Vagina (tissue), 2 donors: ENCODE measurements at places on chromosomes 4 and X.

DNA sequence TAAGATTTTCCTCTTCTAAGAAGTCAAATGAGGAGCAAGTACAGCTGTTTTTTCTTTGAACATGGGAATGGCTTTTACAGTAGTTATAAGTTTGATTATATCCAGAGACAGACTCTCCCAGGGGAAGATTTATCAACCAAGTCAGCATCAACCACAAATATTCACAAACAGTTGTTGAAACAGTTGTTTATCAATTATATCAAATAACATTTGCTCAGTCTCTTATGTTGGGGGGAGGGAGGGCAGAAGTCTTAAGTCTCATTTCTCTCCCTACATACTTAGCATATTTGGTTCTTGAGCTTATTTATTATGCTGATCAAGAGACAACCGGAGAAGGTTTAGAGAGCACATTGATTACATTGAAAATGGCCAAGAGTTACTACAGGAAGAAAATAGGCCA, 110.1 kb downstream of the FBXO8 start:
- no peaks in the 10 kb centered on the region for H3K27me3 ChIP-seq
- H3K27ac ChIP-seq, result no peak overlapping the region
- no peak overlapping the region for H3K4me3 ChIP-seq
- DNase-seq, result no peak
- no peaks in the 10 kb centered on the region for H3K4me1 ChIP-seq
- H3K36me3 ChIP-seq, result no peaks in the 10 kb centered on the region

GRCh38 chrX:8274170-8274569, 103.1 kb upstream of the VCX2 start:
- no peaks in the 10 kb centered on the region for H3K4me1 ChIP-seq
- no peak overlapping the region for H3K27ac ChIP-seq
- no peaks in the 10 kb centered on the region for H3K27me3 ChIP-seq
- H3K4me3 ChIP-seq, result no peak overlapping the region
- DNase-seq, result no peak

DNA sequence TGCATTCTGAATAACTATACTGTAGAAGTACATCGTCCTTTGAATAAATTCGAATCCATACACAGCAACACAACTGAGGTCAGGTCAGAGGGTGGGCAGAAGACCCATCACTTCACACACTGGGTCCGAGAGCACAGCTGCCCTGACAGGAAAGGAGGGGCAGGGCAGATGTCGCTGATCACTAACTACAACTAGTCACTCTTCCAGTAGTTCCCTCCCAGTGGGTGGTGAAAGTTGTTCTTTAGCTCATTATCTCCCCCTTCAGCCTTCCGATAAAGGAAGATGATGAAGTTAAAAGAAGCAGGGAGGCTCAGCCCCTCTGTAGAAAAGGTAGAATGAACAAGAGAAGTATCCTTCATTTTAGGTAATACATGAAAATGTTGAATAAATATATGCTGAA, 278.9 kb downstream of the INPP4B start:
- H3K27ac ChIP-seq, result no peak overlapping the region
- no peak for DNase-seq
- no peaks in the 10 kb centered on the region for H3K36me3 ChIP-seq
- no peak overlapping the region for H3K4me3 ChIP-seq

GRCh38 chr4:113481820-113482219, 279.7 kb downstream of the CAMK2D start:
- no peaks in the 10 kb centered on the region for H3K4me1 ChIP-seq
- no peaks in the 10 kb centered on the region for H3K36me3 ChIP-seq
- no peak overlapping the region for H3K27ac ChIP-seq
- no peak for DNase-seq
- H3K27me3 ChIP-seq, result no peaks in the 10 kb centered on the region
- no peak overlapping the region for H3K4me3 ChIP-seq

GRCh38 chr4:40808926-40809457, 59.2 kb downstream of the NSUN7 start:
- no peak for DNase-seq
- H3K27me3 ChIP-seq, result no peaks in the 10 kb centered on the region
- no peak overlapping the region for H3K4me3 ChIP-seq
- peaks cover 4% of the 10 kb centered on the region for H3K36me3 ChIP-seq
- H3K27ac ChIP-seq, result no peak overlapping the region
- no peaks in the 10 kb centered on the region for H3K4me1 ChIP-seq

GRCh38 chr4:73446336-73446938, 10.4 kb downstream of the AFP start:
- DNase-seq, result no peak
- H3K4me1 ChIP-seq, result no peaks in the 10 kb centered on the region
- no peaks in the 10 kb centered on the region for H3K27me3 ChIP-seq

DNA sequence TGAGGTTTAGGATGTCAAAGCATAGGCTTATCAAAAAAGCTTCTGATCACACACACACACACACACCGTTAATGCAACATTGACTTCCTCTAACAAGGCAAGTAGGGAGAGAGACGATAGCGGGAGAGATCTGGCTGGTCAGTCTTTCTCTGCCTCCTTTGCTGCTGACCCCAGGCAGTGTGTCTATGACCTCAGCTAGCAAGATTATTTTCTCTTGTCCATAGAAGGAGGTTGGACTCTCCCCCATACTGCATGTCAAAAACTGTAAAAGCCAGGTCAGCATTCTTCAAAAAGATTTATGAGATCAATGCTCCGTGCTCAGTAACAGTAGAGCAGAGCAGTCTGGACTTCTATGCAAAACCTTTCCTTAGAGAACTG, 63.5 kb upstream of the PGM2 start:
- H3K27me3 ChIP-seq, result no peaks in the 10 kb centered on the region
- no peak overlapping the region for H3K27ac ChIP-seq
- no peak overlapping the region for H3K4me3 ChIP-seq
- DNase-seq, result no peak

DNA sequence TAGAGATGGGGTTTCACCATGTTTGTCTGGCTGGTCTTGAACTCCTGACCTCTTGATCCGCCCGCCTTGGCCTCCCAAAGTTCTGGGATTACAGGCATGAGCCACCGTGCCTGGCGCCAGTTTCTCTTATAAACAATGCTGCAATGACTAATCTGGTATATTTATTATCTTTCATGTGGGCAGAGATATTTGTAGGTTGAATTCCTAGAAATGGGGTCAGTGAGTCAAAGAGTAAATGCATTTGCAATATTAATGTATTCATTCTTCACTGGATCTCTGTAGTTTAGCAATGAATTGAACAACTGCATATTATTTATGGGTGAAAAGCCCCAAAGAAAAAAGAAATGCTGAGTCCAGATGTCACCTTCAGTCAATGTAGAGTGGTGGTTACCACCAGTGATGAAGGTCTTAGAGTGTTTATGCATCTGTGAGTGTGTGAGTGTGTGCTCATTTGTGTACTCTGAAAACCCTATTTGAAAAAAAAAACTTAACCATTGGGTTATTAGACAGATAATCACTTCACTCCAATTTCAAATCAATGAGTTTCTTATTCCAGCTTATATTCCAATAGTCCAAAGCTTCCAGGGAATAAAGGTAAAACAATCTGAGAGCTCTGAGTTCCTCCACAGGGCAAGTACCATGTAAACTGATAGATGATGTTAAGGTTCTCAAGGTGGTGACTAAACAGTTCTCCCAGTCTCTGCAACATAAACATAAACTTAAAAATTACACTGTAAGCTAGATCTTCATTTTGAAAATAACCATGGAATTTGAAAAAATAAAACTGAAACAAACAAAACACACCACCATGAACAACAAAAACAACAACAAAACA, 22.6 kb upstream of the CD38 start:
- no peaks in the 10 kb centered on the region for H3K27me3 ChIP-seq
- no peak overlapping the region for H3K4me3 ChIP-seq
- DNase-seq, result no peak

- H3K4me1 ChIP-seq, result no peaks in the 10 kb centered on the region
- no peak overlapping the region for H3K4me3 ChIP-seq
- no peaks in the 10 kb centered on the region for H3K36me3 ChIP-seq
- no peaks in the 10 kb centered on the region for H3K27me3 ChIP-seq
- no peak overlapping the region for H3K27ac ChIP-seq
- DNase-seq, result no peak
Measured at GRCh38 chrX:47518144-47518543, 35.1 kb upstream of the ZNF41 start.

DNA sequence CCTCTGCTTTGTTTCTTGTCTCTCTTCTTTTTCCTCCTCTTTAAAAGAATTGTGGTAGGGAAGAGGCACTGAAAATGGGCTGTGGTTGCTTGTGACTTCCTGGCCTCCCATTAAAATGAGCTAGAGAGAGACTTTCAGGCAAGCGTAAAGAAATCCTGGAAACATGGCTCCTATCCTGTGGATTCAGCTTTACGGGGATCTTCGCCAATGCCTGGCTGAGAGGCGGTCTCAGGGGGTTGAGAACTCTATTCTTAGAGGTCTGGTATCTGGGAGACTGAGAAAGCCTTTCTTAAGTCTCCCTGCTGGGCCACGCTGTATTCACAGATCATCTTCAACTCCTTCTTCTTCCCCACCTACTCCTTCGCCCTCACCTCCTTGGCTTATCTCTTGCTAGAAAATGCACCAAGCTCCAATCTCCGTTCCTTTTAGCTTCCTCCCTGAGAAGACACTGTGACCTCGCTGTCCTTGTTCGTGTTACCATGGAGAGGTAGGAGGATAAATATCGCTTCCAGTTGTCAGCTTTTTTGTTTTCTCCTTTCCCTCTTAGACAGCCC, 542 bp upstream of the KLF8 start:
- peak overlapping the region; percentile 85 for H3K27ac ChIP-seq
- DNase-seq, result no peak
- no peaks in the 10 kb centered on the region for H3K27me3 ChIP-seq

GRCh38 chr4:115453416-115453815, 340.0 kb upstream of the NDST4 start:
- no peaks in the 10 kb centered on the region for H3K27me3 ChIP-seq
- H3K4me1 ChIP-seq, result no peaks in the 10 kb centered on the region
- no peak overlapping the region for H3K4me3 ChIP-seq
- H3K27ac ChIP-seq, result no peak overlapping the region
- no peak for DNase-seq

DNA sequence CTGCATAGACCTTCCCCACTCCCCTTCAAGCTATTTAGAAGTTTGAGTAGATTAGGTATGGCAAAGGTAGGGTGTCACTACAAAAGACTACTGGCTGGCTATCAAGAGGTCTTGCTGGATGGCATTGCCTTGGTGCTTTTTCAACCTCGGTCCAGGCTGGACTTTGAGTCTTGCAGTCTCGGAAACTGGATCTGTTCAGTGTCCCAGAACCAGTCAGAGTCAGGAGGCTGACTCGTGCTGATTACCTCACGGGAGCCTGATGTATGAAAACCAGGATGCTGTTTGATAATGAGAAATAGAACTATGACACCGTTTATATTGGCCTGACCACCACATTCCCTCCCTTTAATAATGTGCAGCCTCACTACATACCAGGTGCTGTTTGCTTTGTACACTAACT, 2.7 kb upstream of the PHKA1 start:
- no peaks in the 10 kb centered on the region for H3K27me3 ChIP-seq
- H3K4me3 ChIP-seq, result no peak overlapping the region
- H3K36me3 ChIP-seq, result no peaks in the 10 kb centered on the region

- H3K4me1 ChIP-seq, result no peaks in the 10 kb centered on the region
- H3K36me3 ChIP-seq, result no peaks in the 10 kb centered on the region
- peak overlapping the region; percentile 44 for H3K27ac ChIP-seq
- no peaks in the 10 kb centered on the region for H3K27me3 ChIP-seq
Measured at GRCh38 chrX:134734466-134734952, 76.2 kb upstream of the PLAC1 start.

GRCh38 chr4:168101026-168101425, 8.7 kb downstream of the ANXA10 start:
- H3K27ac ChIP-seq, result no peak overlapping the region
- H3K36me3 ChIP-seq, result no peaks in the 10 kb centered on the region
- no peak overlapping the region for H3K4me3 ChIP-seq
- no peaks in the 10 kb centered on the region for H3K4me1 ChIP-seq
- no peaks in the 10 kb centered on the region for H3K27me3 ChIP-seq

DNA sequence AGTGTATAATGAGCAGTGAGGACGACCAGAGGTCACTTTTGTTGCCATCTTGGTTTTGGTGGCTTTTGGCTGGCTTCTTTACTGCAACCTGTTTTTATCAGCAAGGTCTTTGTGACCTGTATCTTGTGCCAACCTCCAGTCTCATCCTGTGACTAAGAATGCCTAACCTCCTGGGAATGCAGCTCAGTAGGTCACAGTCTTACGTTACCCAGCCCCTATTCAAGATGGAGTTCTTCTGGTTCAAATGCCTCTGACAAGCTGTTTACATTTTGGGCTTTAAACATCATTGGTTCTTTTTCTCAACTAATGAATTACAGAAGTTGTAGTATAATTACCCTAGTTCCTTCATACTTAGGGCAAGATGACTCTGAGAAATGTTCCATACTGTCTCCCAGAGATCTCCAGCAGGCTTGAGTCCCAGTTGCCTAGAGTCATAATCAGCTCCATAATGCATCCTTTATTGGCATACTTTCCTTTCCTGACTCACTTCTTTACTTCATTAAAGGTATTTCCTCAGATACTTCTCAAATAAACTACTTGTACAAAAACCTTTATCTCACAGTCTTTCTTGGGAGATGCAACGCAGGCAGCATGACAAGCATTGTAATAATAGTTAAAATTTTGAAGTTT, 136.5 kb downstream of the KDM6A start:
- no peaks in the 10 kb centered on the region for H3K36me3 ChIP-seq
- no peak for DNase-seq
- no peak overlapping the region for H3K27ac ChIP-seq
- H3K27me3 ChIP-seq, result no peaks in the 10 kb centered on the region

GRCh38 chrX:27085346-27085745, 377.8 kb downstream of the PPP4R3C start:
- no peak for DNase-seq
- H3K4me1 ChIP-seq, result no peaks in the 10 kb centered on the region
- no peak overlapping the region for H3K4me3 ChIP-seq
- H3K27ac ChIP-seq, result no peak overlapping the region
- no peaks in the 10 kb centered on the region for H3K27me3 ChIP-seq

GRCh38 chr4:153276971-153277370, 67.5 kb upstream of the MND1 start:
- H3K27me3 ChIP-seq, result no peaks in the 10 kb centered on the region
- no peak overlapping the region for H3K27ac ChIP-seq
- no peak for DNase-seq
- H3K4me1 ChIP-seq, result peaks cover 9% of the 10 kb centered on the region
- peaks cover 7% of the 10 kb centered on the region for H3K36me3 ChIP-seq

- no peak for DNase-seq
- H3K4me3 ChIP-seq, result no peak overlapping the region
- H3K27me3 ChIP-seq, result no peaks in the 10 kb centered on the region
- no peak overlapping the region for H3K27ac ChIP-seq
Measured at GRCh38 chr4:155657985-155658680, 8.5 kb upstream of the GUCY1A1 start.

DNA sequence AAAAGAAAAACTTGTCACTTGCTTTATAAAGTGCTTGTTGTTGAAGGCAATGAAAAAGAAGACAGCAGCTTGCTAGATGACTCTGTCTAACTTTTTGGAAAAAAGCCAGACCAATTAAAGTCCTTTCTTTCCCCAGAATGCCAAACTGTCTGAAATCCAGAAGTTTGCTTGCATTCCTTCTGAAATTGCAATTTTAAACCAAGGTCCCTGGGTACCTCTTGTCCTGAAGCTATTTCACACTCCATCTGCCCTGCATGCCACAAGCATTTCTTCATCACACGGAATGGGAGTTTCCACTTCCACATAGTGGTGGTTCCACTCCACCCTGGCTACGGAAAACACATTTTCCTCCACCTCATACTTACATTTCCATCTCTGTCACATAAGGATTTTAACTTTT, 101.0 kb downstream of the PAPSS1 start:
- no peak overlapping the region for H3K27ac ChIP-seq
- no peak overlapping the region for H3K4me3 ChIP-seq
- peaks cover 18% of the 10 kb centered on the region for H3K4me1 ChIP-seq
- no peaks in the 10 kb centered on the region for H3K27me3 ChIP-seq
